ENCODE measurements at places on chromosomes 12 and 14.

GRCh38 chr14:72499746-72500145, 394.2 kb downstream of the DPF3 start:
- DNase-seq, result no peak

DNA sequence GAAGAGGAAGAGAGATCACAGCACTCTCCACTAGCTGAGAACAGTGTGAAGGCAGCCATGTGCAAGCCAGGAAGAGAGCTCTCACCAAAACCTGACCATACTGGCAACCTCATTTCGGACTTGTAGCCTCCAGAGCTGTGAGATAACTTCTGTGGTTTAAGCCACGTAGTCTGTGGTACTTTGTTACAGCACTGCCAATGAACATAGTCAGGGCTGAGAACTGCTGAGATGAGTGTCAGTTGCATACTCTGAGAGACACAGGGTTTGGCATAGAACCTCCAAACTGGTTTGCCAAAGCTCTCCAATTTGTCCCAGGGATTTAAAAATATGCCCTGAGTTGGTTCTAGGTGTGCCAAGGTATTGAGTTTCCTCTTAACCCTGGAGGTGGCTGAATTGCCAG, 218.6 kb downstream of the ATP23 start:
- DNase-seq, result no peak

DNA sequence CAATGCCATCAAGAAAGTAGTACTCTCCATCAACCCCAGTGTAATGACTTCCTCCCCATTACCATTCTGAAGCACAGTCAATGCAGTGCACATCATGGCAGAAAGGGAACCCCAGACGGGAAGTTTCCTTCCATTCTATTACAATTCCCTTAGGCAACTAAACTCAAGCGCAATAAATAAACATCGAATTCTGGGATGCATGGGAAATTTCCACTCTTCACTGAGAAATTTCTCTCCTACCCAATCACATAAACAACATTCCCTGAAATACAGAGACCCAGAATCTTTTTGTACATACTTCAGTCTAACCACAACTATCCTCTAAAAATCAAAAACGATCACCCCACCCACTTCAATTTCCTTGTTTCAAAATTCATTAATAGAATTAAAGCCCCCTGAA, 20.0 kb downstream of the SARNP start:
- no peak for DNase-seq

DNA sequence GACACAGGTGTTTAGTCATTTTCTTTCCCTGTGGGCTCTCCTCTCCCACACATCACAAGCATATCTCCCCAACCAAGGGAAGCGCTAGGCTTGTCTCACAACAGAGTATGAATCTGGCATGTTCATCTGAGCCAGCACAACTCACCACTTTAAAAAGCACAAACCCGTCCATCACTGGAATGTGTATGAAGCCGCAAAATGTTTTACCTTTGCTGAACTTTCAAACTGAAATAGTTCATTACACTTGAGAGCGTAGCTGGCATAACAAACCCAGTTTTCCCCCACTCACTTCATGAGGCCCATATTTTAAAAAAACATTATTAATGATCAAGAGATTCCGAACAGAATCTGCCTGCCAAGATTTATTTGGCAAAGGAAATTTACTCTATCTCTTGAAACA, 15.8 kb downstream of the NID2 start:
- DNase-seq, result no peak

DNA sequence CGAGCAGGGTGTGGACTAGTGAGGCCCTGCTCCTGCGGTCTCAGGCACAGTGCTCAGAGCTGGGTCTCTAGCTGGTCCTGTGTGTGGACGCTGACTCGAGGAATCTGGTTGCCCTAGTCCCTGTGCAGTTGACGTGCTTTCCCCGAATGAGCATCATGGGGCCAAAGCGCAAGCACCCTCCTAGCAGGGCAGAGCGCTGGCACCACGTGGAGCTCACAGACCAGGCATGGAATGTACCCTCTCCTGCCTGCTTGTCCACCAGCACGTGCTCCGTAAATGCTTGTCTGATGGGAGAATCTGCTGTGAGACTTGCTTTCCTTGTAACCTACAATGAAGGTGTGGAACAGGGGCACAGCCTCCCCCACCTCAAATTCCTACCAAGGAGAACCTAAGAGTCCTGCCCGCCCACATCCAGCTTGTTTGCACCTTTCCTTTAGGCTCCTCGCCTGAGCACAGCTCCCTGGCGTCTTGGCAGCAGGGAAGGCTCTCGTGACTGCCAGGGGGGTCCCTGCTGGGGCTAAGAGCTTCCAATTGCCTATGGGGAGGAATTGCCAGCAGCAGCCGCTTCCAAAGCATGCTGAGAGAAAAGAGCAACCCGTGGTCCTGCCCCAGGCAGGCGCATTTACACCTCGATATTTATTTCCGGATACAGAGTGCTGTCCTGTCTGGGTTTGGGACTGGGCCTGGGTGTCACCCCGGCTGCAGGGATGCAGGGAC, 125.0 kb downstream of the PIWIL1 start:
- no peak for DNase-seq

DNA sequence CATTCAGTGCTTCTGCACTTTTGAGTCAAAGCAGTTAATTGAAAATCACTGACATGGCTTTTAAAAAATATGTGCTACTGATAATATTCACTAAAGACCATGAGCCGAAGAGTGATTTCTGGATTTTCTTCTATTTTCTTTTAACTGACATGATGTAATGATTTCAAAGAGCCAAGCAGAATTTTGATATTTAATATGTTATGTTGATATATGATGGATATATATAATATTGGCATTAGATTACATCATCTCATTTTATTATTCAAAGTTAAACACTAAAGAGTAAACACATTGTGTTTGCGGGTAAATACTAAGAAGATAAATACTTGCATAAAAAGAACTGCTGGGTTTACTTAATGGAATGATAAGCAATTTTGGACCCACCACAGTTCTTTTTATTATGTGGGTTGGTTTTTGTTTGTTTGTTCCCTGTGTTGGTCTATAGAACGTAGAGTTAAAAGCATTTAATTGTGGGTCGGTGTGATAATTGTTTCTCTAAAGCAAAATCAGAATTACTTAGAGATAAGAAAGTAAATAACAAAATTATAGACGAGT, 692 bp downstream of the SPIC start:
- no peak for DNase-seq

- no peak for DNase-seq
These were observed 51.2 kb downstream of the SLC2A13 start for GRCh38 chr12:40054555-40055227.

DNA sequence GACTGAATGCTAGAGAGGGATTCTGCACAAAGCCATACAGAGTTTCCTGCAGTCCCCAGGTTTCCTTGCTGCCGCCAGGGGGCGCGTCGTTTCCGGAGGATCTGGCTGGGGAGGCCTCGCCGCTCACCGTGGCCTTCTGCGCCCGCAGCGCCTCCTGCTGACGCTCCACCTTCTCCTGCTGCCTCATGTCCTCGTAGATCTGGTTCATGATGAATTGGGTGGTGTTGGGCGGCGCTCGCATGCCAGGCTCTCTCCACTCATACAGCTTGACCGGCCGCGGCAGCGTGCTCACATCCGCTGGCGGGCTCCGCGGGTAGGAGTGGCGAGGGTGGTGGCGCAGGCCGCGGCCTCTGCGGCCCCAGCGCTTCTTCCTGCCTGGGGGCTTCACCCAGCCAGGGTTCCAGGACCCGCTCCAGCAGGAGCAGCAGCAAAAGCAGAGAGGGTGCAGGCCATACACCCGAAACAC, 987 bp downstream of the CCER1 start:
- no peak for DNase-seq

DNA sequence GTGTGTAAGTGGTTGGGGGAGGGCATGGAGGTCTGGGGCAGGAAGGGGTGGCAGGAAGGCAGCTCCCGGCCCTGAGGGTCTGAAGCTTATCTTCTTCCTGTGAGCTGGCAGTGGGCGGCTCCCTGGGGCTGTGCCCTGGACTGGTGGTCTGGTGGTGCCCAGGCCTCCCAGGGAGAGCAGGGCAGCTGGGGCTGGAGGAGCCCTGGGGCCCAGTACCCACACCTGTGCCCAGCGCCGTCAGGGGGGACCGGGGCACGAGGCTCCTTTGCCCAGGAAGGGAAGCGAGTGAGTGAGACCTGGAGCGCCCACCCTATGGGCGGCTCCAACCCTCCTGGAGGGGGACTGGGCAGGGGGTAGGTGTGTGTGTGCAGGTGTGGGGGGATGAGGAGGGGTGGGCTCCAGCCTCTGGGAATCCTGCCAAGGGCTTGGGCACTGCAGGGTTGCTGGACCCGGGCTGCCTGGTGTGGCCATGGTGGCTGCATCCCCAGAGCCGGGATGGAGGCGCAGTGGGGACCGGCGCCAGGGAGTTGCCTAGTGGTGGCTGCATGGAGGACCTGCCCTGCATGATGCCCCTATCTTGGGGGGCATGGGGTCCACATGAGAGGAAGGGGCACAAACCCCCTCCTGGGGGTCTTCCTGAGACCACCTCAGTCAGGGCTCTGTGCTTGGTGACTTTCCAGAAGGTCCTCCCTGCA, 353.6 kb downstream of the TMEM121 start:
- no peak for DNase-seq

GRCh38 chr14:50740856-50741255, 72.8 kb upstream of the SAV1 start:
- no peak for DNase-seq

- no peak for DNase-seq
These were observed 80.6 kb upstream of the PLEKHA5 start for GRCh38 chr12:19048943-19049342.

DNA sequence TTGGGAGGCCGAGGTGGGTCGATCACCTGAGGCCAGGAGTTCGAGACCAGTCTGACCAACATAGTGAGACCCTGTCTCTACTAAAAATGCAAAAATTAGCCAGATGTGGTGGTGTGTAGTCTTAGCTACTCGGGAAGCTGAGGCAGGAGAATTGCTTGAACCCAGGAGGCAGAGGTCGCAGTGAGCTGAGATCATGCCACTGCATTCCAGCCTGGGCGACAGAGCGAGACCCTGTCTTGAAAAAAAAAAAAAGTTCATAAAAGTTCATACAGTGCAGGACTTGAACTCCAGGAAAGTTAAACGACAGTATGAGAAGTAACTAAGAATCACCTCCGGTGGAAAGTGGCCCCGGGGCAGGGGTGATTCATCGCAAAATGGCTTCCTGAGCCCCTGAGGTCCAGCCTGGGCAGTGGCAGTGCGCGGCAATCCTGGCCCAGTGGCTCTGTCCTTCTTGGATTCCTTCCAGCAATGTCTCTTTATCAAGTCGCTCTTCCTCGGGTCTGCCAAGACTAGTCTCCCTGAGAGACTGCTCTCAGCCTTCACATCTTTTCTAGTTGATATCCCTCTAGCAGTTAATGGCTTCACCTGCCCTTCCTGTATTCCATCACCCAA, 16.7 kb upstream of the MAP1LC3B2 start:
- no peak for DNase-seq

DNA sequence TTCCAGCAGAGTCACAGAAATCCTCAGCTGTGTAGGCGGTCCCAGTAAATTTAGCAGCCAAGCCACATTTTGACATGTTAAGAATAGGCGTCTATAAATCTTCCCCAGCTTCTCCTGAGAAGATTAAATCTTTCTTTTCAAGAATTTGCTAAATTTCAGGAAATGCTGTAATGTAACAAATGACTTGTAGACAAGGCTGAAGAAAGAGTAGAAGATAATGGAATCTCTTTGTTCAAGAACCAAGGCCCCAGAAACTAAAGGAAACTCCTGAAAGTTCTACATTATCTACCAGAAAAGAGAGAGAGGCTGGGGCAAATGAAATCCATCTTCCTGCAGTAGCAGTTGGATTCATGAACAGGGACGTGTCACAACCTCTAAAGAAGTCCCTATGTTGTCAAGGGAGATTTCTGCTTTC, 760.3 kb downstream of the NOVA1 start:
- no peak for DNase-seq

GRCh38 chr14:85530626-85531025, 682 bp downstream of the FLRT2 start:
- no peak for DNase-seq

GRCh38 chr12:131473261-131473660, 237.6 kb upstream of the SFSWAP start:
- DNase-seq, result no peak

DNA sequence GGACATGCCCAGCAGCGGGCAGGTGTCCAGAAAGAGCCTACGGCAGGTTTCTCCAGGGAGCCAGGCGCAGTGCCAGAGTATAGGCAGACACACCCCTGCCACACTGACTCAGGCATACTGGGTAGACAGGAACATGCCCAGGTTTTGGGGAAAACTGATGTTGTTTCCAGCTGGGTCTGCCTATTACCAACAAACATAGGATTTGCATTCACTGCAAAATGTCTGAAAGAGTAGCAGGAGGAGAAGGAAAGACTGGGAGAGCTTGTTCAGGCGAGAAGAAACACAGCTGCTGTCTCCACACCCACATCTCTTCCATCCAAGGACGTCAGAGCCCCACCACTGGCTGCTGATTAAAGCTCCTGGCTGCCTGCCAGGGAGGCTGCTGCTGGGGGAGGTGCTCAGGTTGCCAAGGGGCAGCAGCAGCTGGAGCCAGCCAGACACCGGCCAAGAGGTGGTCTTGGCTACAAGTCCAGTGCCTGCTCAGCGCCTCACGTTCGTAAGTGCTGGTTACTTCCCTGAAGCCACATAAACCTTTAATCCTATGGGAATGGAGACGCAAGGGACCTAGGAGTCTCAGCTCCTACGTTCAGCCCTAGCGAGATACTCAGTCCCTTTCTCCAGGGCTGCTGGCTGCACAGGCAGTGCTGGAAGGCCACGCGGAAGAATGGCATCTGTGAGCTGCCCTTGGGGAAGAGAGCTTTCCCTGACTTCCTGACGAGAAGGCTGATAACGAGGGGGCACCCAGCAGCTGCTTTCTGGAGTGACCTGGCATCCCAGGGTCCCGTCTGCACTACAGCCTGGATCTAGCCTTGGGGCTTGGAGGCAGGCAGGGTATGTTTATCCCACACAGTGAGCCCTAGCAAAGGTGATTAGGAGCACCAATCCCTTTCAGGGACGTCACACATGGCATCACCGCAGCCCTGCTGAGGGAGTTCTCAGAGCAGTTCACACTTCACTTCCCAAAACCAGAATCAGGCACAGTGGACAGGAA, 58.1 kb downstream of the PLEKHG3 start:
- DNase-seq, result no peak

DNA sequence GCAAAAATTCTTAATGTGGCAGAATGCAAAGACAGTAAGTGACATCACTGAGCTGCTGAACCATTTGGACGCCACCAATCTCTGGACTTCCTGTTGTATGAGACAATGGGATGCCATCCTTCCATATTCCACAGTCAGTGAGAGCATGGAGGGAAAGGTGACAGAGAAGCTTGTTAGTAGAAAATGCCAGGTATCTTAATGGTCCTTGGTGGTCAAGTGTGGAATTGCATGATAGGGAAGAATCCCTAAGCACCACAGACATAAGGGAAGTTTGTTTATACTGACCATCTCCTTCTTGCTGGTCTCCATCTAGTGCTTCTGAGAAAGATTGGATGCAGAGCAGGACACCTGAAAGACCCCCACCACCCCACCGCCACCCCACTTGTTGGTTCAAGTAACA, 1410.0 kb upstream of the TMEM132C start:
- DNase-seq, result no peak

All from vagina (tissue), 2 donors.